SK-N-SH (cell line): ENCODE measurements at places on chromosomes 6 and 20. TPM values are rescaled to one million over a fixed set of nuclear protein-coding genes. Genes with fewer than 3 reads are reported as not detected.
A peak's percentile ranks its signal among the peaks of the same experiment; 100 is the strongest.

DNA sequence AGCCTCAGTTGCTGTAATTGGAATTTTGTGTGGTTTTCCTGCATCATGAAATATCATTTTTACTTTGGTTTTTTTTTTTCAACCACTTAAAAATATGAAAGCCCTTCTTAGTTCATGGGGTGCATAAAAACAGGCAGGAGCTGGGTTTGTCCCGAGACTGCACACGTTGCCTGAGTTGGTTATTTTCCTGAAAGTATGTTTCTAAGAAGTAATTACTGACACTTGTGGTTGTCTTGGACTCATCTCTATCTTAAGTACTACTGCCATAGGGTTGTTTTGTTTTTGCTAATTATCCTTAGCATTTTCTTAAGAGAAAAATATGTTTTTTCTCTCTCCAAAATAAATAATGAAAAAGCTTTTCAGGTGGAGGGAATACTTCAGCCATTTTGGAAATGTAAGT is 40.1 kb downstream of the FAM120B start:
- H3K4me3 ChIP-seq, result no peak overlapping the region
- H3K36me3 ChIP-seq, result peaks cover 70% of the 10 kb centered on the region
- DNase-seq, result no peak
- H3K27me3 ChIP-seq, result no peaks in the 10 kb centered on the region
- H3K4me1 ChIP-seq, result no peaks in the 10 kb centered on the region; the same call in 1 of the 2 replicates

DNA sequence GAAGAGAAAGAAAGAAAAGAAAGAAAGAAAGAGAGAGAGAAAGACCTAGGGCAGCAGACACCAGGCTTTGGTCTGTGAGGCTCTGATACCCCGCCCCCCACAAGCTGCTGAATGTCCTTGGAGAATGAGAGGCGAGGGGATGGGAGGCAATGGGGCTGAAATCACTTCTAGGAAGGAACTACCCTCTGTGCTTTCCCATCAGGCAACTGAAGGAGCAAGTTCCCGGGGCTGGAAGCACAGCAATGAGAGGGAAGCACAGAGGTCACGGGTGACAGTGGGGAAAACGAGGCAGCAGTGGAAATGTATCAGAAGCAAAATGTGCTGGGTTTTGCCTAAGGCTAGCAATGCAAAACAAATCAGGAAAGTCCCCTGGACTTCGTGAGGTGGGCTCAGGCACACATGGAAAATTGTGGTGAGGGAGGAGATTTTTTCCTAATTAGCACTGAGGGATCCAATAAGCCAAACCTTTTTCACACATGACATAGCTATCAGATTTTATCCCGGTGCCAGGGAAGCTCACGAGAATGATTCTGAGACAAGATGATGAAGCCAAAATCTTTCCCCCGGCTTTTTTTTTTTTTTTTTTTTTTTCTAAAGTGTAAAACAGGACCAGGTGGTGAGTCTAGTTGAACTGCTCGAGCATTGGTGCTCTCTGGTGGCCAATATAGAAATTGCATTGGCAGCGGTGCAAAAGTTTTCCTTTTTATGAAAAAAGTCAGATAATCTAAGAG is 16.8 kb upstream of the ARFGEF2 start:
- peak; percentile 68 for DNase-seq
- no peaks in the 10 kb centered on the region for H3K36me3 ChIP-seq
- H3K27me3 ChIP-seq, result no peaks in the 10 kb centered on the region

DNA sequence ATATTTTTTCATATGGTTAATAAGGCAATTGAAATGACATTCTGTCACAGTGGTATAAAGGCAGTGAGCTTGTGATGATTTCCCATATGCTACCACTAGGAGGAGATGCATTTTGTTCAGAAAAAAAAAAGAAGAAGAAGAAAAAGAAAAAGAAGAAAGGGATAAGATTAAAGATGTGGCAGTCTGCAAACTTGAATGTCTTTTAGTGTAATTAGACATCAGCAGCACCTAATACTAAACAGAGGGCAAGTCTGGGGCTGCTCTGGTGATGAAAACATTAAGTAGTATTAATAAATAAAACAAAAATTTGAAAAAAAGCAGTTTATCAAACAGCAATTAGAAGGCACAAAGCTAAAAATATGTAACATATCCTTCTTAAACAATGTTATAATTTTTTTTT is 95.4 kb upstream of the DEFB112 start:
- no peak overlapping the region for H3K27ac ChIP-seq
- no peaks in the 10 kb centered on the region for H3K36me3 ChIP-seq
- no peaks in the 10 kb centered on the region for H3K4me1 ChIP-seq
- no peak overlapping the region for H3K4me3 ChIP-seq
- no peaks in the 10 kb centered on the region for H3K27me3 ChIP-seq

- no peaks in the 10 kb centered on the region for H3K4me1 ChIP-seq
- H3K36me3 ChIP-seq, result peaks cover 32% of the 10 kb centered on the region; the same call in 1 of the 2 replicates
- no peak overlapping the region for H3K27ac ChIP-seq
- H3K4me3 ChIP-seq, result no peak overlapping the region
- DNase-seq, result no peak
- no peaks in the 10 kb centered on the region for H3K27me3 ChIP-seq
These were observed 31.8 kb downstream of the PXDC1 start for GRCh38 chr6:3719462-3720308.

GRCh38 chr6:160238278-160238711 is 20.3 kb downstream of the SLC22A2 start:
- H3K4me1 ChIP-seq, result no peaks in the 10 kb centered on the region
- no peak overlapping the region for H3K4me3 ChIP-seq
- H3K27ac ChIP-seq, result no peak overlapping the region
- no peaks in the 10 kb centered on the region for H3K36me3 ChIP-seq
- H3K27me3 ChIP-seq, result no peaks in the 10 kb centered on the region

- no peak overlapping the region for H3K4me3 ChIP-seq
- H3K27ac ChIP-seq, result no peak overlapping the region
- H3K27me3 ChIP-seq, result peaks cover 82% of the 10 kb centered on the region
- no peaks in the 10 kb centered on the region for H3K4me1 ChIP-seq
- no peaks in the 10 kb centered on the region for H3K36me3 ChIP-seq
These were observed 879 bp upstream of the INSM1 start for GRCh38 chr20:20366876-20367574.

GRCh38 chr6:45986746-45987274 is 28.9 kb downstream of the CLIC5 start:
- H3K4me1 ChIP-seq, result no peaks in the 10 kb centered on the region
- peaks cover 8% of the 10 kb centered on the region; the same call in 1 of the 2 replicates for H3K27me3 ChIP-seq
- no peaks in the 10 kb centered on the region for H3K36me3 ChIP-seq
- H3K27ac ChIP-seq, result no peak overlapping the region
- no peak for DNase-seq

GRCh38 chr6:76490456-76490855 is 418.0 kb upstream of the IMPG1 start:
- no peaks in the 10 kb centered on the region for H3K4me1 ChIP-seq
- no peak overlapping the region for H3K4me3 ChIP-seq
- H3K36me3 ChIP-seq, result no peaks in the 10 kb centered on the region
- H3K27ac ChIP-seq, result no peak overlapping the region
- DNase-seq, result no peak
- H3K27me3 ChIP-seq, result no peaks in the 10 kb centered on the region

GRCh38 chr6:41449399-41450245 is 96.6 kb upstream of the FOXP4 start:
- peaks cover 20% of the 10 kb centered on the region; the same call in 1 of the 2 replicates for H3K4me1 ChIP-seq
- no peaks in the 10 kb centered on the region for H3K36me3 ChIP-seq
- DNase-seq, result no peak
- no peak overlapping the region for H3K4me3 ChIP-seq
- no peak overlapping the region; the same call in 1 of the 2 replicates for H3K27ac ChIP-seq
- peaks cover 4% of the 10 kb centered on the region; the same call in 1 of the 2 replicates for H3K27me3 ChIP-seq

DNA sequence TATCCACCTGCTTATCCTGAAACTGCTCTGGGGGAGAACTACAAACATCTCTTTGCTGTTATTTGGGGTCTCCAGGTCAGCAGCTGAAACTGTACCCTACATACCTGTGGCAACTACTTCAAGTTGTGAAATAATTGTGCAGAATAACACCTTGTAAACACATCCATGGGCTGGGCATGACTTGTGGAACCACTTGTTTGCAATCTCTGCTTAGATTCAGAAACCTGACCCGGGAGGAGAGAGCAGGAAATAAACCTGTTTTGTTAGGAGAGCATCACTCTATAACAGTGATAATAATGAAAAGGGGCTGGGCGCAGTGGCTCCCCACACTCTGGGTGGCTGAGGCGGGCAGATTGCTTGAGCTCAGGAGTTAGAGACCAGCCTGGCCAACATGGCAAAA is 183.1 kb downstream of the NFATC2 start:
- H3K4me1 ChIP-seq, result peaks cover 9% of the 10 kb centered on the region
- H3K27ac ChIP-seq, result peak overlapping the region; percentile 100
- DNase-seq, result no peak
- H3K4me3 ChIP-seq, result no peak overlapping the region
- H3K27me3 ChIP-seq, result no peaks in the 10 kb centered on the region
- peaks cover 3% of the 10 kb centered on the region for H3K36me3 ChIP-seq

DNA sequence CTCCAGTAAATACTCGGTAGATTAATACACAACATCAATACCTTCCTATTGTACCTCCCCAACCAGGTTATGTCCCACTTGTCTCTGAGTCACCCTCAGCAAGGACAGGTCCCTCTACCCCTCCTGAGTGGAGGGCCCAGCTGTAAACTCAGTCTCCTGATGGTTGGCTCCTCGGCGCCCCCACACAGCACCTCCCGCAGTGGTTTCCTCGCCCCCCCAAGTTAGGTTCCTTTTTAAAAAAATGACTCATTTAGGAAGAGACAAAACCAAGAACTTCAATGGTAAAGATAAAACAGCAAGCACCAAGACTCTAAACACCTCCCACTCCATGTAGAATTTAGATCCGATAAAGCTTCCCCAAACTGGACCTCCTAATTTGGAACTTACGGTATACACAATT is 83.5 kb downstream of the TRERF1 start:
- H3K36me3 ChIP-seq, result no peaks in the 10 kb centered on the region
- H3K4me3 ChIP-seq, result no peak overlapping the region
- H3K27me3 ChIP-seq, result no peaks in the 10 kb centered on the region
- no peak for DNase-seq
- H3K27ac ChIP-seq, result no peak overlapping the region
- no peaks in the 10 kb centered on the region for H3K4me1 ChIP-seq

- no peaks in the 10 kb centered on the region for H3K36me3 ChIP-seq
- no peak for DNase-seq
- no peak overlapping the region for H3K4me3 ChIP-seq
- H3K4me1 ChIP-seq, result peaks cover 3% of the 10 kb centered on the region; the same call in 1 of the 2 replicates
These were observed 90.6 kb upstream of the CD83 start for GRCh38 chr6:14026831-14027539.

- H3K4me1 ChIP-seq, result no peaks in the 10 kb centered on the region
- no peak for DNase-seq
- no peaks in the 10 kb centered on the region for H3K36me3 ChIP-seq
- no peak overlapping the region for H3K4me3 ChIP-seq
- no peak overlapping the region for H3K27ac ChIP-seq
These were observed 90.9 kb downstream of the SPTLC3 start for GRCh38 chr20:13099676-13100075.

GRCh38 chr20:62918147-62918546 is 8.2 kb downstream of the DIDO1 start:
- no peaks in the 10 kb centered on the region for H3K27me3 ChIP-seq
- H3K4me1 ChIP-seq, result peaks cover 16% of the 10 kb centered on the region; the same call in 1 of the 2 replicates
- no peak overlapping the region for H3K27ac ChIP-seq
- DNase-seq, result no peak

DNA sequence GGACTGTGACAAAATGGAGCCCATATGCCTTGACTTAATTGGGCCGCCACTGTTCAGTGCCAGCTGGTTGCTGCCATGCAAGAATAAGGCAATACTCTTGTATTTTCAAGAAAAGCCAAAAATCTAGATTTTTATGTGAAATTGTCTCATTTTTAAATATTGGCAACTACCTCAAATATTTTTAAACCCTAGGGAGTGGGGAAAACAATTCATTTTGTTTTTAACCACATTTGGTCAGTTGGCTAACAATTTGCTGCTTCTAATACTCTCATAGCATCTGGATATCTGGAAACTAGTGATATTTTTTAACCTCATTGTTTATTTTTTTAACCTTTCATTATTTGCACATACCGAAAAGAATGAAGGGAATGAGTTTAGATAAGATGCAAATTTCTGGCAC is 91.0 kb downstream of the EYA2 start:
- H3K4me3 ChIP-seq, result no peak overlapping the region
- H3K4me1 ChIP-seq, result no peaks in the 10 kb centered on the region
- no peaks in the 10 kb centered on the region for H3K27me3 ChIP-seq
- H3K36me3 ChIP-seq, result no peaks in the 10 kb centered on the region
- H3K27ac ChIP-seq, result no peak overlapping the region

- no peaks in the 10 kb centered on the region for H3K36me3 ChIP-seq
- DNase-seq, result no peak
- no peak overlapping the region for H3K27ac ChIP-seq
- no peak overlapping the region for H3K4me3 ChIP-seq
These were observed 27.1 kb upstream of the FAM217A start for GRCh38 chr6:4105980-4106536.

GRCh38 chr6:159931846-159932245 is 37.0 kb upstream of the IGF2R start:
- no peaks in the 10 kb centered on the region for H3K27me3 ChIP-seq
- H3K27ac ChIP-seq, result no peak overlapping the region
- no peak for DNase-seq
- H3K4me3 ChIP-seq, result no peak overlapping the region

DNA sequence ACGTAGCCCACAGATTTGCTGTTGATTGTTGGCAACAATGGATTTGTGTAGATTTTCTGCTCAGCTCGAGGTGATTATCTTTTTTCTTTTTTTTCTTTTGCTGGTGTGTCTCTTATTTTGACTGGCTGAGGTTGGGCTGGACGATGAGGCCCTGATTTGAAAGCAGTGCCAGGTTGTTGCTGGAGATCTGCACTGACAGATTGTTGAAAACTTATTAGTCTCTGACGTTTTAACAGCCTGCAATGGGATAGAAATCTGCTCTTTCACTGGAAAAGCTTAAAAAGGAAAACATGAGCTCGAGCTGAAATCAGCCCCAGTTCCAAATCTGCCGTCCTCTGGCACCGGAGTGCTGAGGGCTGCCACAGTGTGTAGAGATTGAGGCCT is 87.7 kb downstream of the PDE7B start:
- H3K27me3 ChIP-seq, result no peaks in the 10 kb centered on the region
- H3K36me3 ChIP-seq, result no peaks in the 10 kb centered on the region
- peak overlapping the region; percentile 30; the same call in 1 of the 2 replicates for H3K27ac ChIP-seq
- no peak overlapping the region for H3K4me3 ChIP-seq
- DNase-seq, result no peak

- peaks cover 18% of the 10 kb centered on the region for H3K36me3 ChIP-seq
- H3K4me1 ChIP-seq, result peaks cover 3% of the 10 kb centered on the region
- H3K27ac ChIP-seq, result peak overlapping the region; percentile 96
- peak overlapping the region; percentile 82 for H3K4me3 ChIP-seq
These were observed 1.2 kb downstream of the VARS1 start for GRCh38 chr6:31794294-31794865.

DNA sequence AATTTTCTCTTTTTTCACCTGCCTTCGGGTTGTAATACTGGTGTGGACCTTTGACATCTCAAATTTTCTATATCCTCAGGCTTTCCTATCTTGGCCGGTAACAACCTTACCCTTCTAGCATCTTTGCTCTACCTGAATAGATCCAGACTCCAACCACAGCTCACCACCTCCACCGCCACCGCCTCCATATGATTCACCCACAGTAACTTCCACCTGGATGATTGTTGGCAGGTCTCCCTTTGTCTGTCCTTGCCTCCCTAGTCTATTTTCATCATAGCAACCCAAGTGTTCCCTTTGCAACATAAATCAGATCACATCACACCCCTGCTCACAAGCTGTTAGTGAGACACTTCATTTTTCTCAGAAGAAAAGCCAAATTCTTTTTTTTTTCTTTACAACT is 525.8 kb upstream of the POU3F2 start:
- no peak for DNase-seq
- no peak overlapping the region for H3K27ac ChIP-seq
- H3K36me3 ChIP-seq, result no peaks in the 10 kb centered on the region
- no peak overlapping the region for H3K4me3 ChIP-seq
- no peaks in the 10 kb centered on the region for H3K27me3 ChIP-seq

Gene OPN5
- polyA plus RNA-seq, result not detected in 2 replicates

Gene NOP56
- polyA plus RNA-seq, result 158 and 218 TPM in 2 replicates

Gene ZC2HC1B
- not detected in 2 replicates for polyA plus RNA-seq

Gene ANKRD66
- not detected in 2 replicates for polyA plus RNA-seq

Gene TREML1
- polyA plus RNA-seq, result not detected in 2 replicates

Gene PTGIS
- polyA plus RNA-seq, result 0.67 and 1.0 TPM in 2 replicates

Gene VPS52
- polyA plus RNA-seq, result 74.0 and 90.7 TPM in 2 replicates

Gene NTSR1
- polyA plus RNA-seq, result 3.1 and 8.2 TPM in 2 replicates

Gene IRF4
- not detected in 2 replicates for polyA plus RNA-seq
